ENCODE measurements at places on chromosomes 1 and 21.

DNA sequence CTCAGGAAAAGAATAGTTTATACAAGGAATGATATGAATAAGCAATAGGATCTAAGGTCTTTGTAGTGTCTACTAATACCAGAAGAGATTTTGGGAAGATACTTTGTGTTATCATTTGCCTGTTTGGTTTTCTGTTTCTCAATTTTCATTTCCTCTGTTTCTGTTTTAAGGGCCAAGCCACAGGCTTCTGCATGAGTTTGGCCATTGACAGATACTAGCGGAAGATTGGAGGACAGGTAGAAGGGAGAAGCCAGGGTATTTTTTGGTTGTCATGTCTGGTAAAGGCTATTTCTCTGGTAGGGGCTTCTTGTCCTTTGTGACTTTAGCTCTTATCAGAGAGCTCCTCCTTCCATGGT lies 51.4 kb downstream of the HS2ST1 start:
- DNase-seq: no peak

GRCh38 chr21:21003701-21004100 lies 5.5 kb downstream of the NCAM2 start:
- DNase-seq: no peak

GRCh38 chr1:179376223-179376622 lies 10.5 kb downstream of the AXDND1 start:
- DNase-seq: no peak

GRCh38 chr1:233452724-233453123 lies 125.2 kb downstream of the MAP3K21 start:
- no peak for DNase-seq

- DNase-seq: no peak
Measured at GRCh38 chr1:33435096-33435820, 4.4 kb upstream of the PHC2 start.

DNA sequence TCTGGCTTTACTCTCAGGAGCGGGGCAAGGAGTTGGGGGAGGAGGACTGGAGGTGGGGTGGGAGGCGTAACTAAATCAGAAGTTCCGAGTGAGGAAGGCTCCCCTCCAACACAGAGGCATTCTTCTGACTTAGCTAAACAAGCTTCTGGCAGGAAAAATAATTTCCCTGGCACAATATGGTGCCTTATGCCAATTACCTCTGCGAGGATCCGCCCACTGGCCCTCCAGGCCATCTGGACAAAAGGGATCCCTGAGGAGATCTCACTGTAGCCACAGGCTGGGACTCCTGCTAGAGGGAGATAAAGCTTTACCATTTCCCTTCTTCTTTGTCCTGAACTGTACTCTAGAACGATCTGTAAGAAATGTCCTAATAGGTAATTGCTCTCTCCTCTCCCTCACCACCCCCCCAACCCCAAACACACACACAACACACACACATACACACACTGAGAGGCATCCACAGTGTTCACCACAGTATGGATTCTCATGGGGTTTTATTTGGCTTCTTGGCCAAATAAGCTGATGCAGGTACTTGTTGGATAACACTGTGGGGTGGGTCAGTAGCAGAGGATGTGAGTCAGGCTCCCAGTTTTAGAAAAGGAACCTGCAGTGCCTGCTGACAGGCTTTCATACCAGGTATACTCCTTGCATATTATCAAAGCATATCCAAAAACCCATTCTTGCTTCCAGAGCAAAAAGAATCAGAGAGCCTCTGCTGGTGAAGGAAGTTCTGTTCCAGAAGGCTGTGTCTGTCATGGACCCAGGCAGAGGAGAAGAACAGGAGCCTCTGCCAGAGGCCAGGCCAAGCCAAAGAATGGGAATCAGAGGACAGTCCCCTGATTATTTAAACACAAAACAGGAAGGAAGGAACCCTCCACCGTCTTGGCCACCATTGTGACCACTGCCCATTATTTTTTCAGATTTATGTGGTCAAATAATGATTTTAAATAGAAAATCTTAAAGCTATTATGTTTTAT lies 169.1 kb downstream of the C1orf21 start:
- DNase-seq: no peak

GRCh38 chr1:70966018-70966638 lies 81.5 kb downstream of the PTGER3 start:
- DNase-seq: no peak

DNA sequence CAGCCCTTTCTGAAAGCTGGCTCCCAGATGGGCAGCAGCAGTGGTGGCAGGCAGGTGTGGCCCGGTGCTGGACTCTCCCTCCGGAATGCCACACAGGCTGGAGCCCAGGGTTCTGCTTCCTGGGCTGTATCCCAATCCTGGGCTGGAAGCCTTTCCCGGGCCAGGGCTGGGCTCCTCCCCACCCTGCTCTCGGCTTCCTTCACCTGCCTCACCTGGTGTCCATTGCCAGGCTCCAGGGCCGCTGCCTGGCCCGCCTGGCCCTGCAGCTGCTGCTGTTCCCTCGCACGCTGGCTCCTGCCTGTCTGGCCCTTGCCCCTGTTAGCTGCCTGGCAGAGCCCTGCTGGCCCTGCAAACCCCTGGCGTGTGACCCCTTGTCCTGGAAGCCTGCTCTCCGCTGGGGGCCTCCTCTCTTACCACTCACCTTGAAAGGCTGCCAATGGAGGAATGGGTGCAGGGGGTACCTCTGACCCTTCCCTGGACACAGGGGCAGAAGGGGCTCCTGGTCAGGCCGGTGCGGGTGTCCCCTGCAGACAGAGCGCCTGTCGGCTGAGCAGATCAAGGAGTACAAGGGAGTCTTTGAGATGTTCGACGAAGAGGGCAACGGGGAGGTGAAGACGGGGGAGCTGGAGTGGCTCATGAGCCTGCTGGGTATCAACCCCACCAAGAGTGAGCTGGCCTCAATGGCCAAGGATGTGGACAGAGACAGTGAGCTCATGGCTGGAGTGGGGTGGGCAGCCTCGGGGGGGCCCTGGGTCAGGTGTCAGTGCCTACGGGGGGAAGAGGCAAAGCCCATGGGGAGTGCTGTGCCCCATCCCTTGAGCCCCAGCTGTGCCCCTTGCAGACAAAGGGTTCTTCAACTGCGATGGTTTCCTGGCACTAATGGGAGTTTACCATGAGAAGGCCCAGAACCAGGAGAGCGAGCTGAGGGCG lies 1.1 kb downstream of the CALML6 start:
- DNase-seq: no peak

GRCh38 chr1:18940303-18941020 lies 16.0 kb downstream of the IFFO2 start:
- DNase-seq: no peak

GRCh38 chr1:214582289-214582891 lies 20.6 kb upstream of the CENPF start:
- DNase-seq: no peak

- no peak for DNase-seq
Measured at GRCh38 chr1:21495225-21495820, 13.9 kb upstream of the ALPL start.

DNA sequence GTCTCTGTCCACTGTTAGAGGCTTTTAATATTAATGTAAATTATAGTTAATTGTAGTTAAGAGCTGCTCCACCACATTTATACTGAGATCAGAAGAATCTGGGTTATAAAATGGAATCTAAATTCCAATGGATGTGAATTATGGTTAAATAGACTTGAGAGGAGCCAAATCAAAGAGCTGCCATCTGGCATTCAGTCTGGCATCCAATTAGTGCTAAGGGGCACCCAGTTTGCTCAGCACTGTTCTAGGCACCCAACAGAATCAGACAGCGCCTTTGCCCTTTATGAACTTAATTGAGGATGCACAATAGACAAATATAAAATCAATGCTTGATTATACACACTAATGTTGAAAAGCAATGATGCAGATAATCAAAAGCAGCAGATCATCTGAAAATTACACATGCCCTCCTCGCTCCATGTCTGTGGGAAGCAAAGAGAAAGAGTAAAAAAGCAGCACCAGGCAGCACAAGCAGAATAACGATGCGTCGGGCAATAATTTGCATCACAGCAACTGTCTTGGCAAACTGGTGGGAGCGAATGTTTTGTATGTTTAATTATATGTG lies 310.1 kb downstream of the BRINP2 start:
- DNase-seq: no peak

DNA sequence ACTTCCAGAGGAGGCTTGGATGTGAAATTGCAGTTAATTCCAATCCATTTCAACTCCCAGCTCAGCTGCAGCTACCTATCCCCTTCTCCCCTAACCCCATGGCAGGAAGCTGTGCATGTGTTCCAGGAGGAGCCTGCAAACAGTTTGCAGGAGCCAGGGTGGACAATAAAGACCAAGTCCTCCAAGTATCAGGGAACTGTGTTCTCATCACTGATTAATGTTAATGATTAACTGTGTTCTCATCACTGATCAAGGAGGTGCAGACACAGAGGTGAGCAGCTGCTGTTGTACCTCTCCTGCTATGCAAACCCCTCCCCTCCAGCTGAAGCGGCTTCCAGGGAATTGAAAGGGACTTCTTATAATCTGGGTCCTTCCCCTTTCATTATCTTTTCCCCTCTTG lies 19.2 kb downstream of the CLDN19 start:
- DNase-seq: no peak

DNA sequence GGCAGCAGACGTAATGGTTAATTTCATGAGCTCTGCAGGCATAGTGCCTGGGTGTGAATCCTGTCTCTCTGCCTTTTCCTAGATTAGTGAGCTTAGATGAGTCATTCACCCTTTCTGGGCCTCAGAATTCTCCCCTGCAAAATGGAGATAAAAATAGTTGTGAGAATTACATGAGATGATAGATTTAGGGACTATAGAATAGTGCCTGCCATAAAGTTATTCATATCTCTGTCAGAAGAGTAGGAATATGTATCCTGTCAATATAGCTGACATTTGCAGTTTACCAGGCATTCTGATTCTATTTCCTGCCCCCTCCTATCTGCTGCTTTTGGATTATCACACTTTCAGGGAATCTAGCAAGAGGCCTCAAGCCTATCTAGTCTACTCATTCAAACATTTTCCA lies 112.0 kb downstream of the PDE4B start:
- DNase-seq: no peak

GRCh38 chr21:29170944-29171343 lies 40.5 kb downstream of the MAP3K7CL start:
- no peak for DNase-seq

DNA sequence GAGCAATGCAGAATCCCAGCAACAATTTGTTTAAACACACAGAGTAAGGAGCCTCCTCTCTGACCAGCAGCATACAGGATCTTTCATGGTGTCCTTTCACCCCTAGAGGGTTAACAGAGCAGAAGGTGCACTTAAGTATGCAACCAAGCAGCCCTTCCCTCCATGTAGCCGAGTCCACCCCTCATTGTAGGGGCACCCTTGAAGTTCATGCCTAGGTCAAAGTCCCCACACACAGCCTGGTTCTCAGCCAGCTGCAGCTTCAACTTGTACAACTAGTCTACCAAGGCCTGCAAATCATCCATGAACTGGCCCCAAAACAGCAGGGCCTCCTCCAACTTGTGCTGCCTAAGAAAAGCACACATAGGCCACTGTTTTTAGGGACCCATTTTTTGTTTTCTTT lies 7.0 kb upstream of the BMP8B start:
- no peak for DNase-seq

DNA sequence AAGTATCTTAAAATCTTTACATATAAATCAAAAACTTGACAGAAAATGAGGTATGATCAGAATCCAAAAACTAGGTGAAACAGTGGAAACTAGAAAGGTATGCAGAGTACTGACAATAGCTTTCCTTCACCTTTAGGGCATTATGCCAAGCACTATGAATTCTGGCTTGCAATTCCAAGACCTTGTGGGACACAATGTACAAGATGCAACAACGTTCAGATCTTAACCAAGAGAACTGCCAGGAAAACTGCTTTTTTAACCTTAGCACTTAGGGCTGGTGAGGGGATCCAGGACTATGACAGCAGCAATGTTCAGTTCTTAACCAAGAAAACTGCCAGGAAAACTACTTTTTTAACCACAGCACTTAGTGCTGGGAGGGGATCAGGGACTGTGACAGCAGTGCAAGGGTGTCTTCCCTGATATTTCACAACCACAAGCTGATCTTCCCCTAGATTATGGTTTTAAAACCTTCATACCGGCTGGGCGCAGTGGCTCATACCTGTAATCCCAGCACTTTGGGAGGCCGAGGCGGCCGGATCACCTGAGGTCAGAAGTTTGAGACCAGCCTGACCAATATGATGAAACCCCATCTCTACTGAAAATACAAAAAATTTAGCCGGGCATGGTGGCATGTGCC lies 22.3 kb downstream of the FOXJ3 start:
- no peak for DNase-seq

DNA sequence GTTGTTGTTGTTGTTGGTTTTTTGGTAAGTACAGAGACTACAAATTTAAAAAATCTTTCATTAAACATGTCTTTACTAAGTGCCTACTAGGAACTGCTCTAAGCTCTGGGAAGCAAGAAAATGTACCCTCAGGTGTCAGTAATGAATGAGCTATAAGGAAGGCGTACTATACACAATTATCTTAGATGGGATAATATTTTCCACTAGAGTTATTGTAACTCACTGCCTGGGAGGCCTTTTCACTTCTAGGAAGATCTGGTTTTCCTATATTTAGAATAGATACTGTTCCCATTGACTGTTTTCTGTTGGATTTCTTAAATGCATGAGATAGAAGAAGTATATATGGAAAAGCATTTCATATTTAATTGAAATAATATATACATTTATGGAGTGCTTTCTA lies 19.6 kb downstream of the CLIC4 start:
- no peak for DNase-seq

- no peak for DNase-seq
Measured at GRCh38 chr1:2228157-2228594, at the start of gene SKI. SKI (plus strand) TSS chr1:2228319; CDS start chr1:2228767, 448 bp downstream.

- DNase-seq: no peak
Measured at GRCh38 chr1:119635811-119636390, 12.2 kb downstream of the ZNF697 start.

DNA sequence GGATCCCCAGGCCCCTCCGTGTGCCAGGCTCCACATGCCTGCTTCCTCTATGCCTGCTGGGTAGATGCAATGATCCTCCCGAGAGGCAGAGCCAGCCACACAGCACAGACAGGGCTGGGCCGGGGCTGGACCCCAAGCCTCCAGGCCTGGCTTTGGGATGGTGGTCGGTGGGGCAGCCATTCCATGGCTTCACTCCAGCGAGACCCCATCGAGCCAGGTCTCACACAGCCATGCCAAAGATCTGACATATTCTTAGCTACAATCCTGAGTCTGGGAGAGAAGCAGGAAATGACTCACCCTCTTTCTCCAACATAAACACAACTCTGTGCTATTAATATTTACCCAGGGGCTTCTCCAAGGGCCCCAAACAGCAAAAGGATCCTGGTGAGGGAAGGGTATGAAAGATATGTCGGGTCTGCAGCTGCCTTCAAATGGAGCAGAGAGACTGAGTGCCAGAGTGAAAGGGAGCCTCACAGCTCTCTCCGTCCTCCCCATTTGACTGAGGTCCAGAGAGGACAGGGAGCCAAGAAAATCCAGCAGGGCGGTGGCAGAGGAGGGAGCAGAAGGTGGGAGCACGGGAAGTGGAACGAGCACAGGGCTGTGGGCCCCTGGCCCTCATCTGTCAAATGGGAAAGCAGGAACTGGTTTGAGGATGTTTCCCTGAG lies 639.5 kb downstream of the MATN1 start:
- no peak for DNase-seq

DNA sequence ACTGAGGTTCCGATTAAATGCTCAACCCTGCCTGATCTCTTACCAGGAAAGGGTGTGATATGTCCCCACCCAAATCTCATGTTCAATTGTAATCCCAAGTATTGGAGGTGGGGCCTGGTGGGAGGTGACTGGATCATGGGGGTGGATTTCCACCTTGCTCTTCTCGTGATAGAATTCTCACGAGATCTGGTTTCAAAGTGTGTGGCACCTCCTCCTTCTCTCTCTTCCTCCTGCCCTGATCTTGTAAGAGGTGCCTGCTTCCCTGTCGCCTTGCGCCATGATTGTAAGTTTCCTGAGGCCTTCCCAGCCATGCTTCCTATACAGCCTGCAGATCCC lies 34.9 kb downstream of the RSPH1 start:
- DNase-seq: no peak
